ENCODE measurements at places on chromosomes 16 and 17.
A peak's percentile ranks its signal among the peaks of the same experiment; 100 is the strongest.

- no peak for DNase-seq
Measured at GRCh38 chr16:78647019-78647418, 547.6 kb downstream of the WWOX start.

- no peak for DNase-seq
Measured at GRCh38 chr17:45313421-45313771, 3.4 kb downstream of the MAP3K14 start.

DNA sequence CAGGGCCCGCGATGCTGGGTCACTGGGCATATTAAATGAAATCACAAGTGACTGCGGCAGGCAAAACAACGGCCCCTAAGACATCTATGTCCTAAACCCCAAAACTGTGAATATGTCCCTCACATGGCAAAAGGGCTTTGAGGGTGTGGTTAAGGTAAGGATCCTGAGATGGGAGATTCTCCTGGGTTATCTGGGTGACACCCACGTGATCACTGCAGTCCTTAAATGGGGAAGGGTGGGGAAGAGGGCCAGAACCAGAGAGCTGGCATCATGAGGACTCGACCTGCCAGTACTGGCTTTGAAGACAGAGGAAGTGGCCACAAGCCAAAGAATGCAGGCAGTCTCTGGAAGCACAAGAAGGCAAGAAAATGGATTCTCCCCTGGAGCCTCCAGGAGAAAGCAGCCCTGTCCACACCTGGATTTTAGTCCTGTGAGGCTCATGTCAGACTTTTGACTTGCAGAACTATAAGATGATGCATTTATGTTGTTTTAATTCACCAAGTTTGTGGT, 12.5 kb downstream of the COTL1 start:
- DNase-seq, result no peak

DNA sequence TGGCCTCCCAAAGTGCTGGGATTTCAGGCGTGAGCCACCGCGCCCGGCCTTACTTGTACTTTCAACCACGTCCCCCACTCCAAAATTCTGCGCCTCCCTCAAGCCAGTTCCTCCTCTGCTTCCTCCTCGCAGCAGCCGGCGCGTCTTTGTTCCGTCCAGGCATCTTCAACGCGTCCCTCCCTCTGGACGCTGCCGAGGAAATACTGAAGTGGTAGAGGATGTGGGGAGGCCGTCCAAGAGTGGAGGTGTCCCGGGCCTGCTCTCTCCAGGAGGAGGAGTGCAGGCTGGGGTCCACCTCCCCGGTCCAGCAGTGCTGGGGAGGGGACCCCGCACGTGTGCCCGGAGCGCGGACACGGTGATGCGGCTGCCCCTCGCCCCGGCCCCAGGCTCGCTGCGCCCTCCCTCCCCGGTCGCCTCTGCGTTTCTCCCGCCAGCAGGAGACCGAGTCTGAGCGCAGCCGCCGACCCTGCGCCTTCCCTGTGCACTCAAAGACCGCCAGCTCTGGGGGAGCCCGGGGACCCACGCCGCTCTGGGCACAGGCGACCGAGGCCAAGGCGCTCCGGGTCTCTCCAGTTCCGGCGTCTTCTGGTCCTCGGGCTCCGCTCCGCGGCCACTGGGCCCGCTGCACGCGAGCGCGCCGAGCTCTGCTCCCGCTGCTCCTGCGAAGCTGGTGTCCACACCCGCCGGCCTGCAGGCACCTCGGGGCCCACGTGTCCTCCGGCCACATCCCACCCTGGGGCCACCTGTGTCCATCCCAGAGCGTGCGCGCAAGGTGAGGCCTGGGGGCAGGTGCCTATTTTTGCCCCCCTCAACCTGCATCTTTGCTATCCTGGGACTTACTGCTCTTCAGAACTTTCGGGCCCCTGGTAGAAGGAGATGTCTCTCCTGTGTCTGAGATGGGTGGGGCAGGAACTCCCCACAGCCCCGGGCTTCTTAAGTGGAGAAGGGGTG, 31.7 kb downstream of the OSBPL7 start:
- peak; percentile 24 for DNase-seq

GRCh38 chr16:47310792-47311211, 150.1 kb downstream of the ITFG1 start:
- DNase-seq, result no peak

DNA sequence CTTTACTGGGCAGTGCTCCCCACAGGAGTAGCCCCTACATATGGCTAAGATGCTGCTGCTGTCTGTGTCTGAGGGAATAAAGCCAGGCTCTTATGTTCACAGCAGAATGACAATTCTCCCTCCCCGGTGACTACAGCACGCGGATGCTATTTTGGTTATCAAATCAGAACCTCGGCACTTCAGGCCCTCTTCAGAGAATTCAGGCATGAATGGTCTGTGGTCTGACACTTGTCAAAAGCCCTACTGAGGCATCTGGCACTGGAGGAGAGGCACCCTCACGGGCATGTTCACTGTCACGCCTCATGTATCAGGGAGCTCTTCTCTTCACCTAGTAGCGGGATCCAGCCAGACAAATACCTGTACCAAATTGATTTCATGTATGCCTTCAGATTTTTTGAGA, 30.4 kb downstream of the KIAA0513 start:
- no peak for DNase-seq

DNA sequence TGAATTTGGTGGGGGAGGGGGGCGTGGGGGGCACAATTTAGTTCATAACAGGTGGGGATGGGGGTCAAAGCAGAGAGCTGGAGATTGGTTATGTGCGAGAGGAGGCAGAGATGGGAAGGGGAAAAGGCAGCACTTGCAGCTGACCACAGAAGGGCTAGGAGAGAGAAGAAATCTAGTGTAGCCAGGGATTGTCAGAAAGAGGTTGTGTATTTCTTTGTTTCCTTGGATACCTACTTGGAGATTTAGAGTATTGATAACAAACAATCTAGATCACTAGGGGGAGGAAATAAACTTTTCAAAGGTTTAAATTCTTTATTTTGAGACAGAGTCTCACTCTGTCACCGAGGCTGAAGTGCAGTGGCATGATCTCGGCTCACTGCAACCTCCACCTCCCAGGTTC, 47.1 kb upstream of the YPEL2 start:
- DNase-seq, result no peak

- DNase-seq, result no peak
Measured at GRCh38 chr16:88398170-88398873, 15.6 kb downstream of the ZNF469 start.

DNA sequence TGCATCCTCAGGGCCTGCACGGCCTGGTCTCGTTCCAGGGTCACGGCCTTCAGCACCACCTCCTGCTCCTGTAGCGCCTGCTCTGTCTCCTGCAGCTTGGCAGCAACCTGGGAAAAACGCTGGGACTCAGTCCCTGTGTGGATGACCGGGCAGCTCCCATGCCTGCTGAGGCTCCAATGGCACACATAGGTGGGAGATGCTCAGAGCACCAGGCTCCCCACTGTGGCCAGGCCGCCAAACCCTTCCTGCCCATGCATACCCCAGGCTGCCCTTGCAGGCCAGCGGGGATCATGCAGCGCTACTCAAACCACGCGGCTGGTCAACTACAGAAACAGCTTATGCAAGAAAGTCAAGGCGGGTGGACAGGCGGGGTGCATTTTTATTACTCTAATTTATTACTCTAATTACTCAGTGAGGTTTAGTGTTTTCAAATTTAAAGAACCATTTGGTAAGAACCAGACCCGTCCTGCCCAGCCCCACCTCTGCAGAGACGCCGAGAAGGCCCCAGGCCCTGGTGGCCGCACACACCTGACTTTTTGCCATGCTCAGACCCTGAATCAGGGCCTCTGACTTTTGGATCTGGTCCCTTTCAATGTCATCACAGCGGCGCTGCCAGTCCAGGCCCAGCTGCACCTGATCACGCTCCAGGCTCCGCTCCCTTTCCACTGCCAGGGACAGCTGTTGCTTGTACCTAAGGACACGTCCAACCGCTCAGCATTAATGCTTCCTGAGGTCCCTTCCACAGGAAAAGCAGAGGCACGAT, 34.0 kb downstream of the CCDC57 start:
- no peak for DNase-seq

DNA sequence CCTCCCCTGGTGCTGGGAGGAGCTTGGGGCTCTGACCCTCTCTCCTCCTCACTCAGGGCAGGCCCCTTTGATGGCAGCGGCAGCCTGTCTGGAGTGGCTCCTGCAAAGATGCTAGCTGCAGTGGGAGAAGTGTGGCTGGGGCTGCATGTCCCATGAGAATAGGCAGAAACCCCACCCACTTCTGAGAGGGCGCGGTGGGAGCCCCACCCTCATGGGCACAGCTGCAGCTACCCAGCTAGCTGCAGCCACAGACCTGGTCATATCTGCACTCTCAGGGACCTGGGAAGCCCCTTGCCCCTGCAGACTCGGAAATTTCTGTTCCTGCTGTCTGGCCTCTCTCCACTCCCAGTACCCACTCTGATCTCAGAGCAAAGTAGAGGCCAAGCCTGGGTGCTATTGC, 72.2 kb upstream of the BRD7 start:
- no peak for DNase-seq

All from stimulated activated CD4-positive, alpha-beta T cell treated with anti-CD3 and anti-CD28 coated beads, Interleukin-1b, Interleukin-23, amount 100 ng/mL, for 1 hour (primary cell).